OCI-LY7 (cell line): ENCODE measurements at places on chromosomes 13 and 19.

DNA sequence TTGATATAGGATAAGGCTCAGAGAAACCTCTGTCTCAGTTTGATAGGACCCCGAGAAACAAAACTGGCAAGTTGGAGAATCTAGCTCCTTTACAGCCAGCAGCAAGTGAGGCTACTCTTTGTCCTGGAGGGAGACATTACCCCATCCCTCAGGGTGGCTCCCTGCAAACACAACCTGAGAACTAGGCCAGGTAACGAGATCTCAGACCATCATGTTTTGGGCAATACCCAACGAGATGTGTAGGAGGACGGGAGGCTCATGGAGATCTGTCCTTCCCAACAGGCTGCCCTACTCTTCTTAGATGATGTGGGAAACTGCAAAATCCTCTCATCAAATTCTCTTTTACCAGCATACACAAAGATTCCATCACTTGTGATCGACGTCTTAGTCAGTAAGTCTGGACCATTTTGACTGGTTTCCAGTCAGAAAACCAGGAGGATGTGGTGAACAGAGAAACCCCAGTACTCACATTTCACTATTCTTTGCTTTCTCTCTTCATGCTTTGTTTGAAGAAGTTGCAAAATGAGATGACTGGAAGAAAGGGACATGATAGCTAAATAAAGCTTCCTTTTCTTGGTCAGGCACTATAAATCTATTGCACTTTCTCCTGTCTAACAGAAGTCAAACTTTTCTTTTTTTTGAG, 6.0 kb upstream of the CTU1 start:
- no peak for DNase-seq

- no peak for DNase-seq
These were observed 12.0 kb downstream of the RDH13 start for GRCh38 chr19:55050749-55051532.

DNA sequence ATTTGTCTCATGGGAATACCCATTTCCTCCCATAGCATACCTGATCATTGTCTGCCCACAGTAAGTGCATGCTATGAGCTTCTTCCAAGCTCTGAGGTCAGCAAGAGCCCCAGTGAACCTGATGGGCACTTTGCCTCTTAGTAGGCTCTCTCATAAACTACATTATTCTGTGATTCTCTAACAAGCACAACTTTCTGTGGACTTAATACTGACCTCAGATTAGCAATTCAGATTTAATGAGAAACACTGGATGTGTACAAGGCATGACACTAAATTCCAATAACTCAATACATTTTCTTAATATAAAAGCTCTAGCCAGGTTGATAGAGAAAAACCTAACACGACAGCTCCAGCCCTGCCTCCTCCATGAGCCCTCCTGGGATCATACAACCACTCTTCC, 23.3 kb upstream of the STARD13 start:
- DNase-seq = no peak

- DNase-seq = no peak
These were observed 67.8 kb upstream of the ARHGEF7 start for GRCh38 chr13:111047326-111047725.

DNA sequence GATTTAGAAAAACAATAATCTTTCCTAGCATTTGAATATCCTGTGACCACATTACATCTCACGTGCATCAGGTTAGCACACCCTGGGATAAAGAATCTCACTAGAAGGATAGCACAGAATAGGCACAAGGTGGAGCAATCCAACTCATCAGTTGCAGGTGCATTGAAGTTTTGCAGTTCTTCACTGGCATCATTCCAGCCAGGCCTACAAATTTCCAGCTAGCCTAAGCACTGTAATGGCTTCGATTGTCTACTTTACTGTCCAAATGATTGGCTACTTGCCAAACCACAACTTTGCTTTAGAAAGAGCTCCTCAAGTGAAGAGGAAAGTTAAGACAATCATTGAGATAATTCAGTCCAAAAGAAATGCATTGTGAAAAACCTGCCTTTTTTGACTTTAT, 89.5 kb downstream of the SPRY2 start:
- no peak for DNase-seq

DNA sequence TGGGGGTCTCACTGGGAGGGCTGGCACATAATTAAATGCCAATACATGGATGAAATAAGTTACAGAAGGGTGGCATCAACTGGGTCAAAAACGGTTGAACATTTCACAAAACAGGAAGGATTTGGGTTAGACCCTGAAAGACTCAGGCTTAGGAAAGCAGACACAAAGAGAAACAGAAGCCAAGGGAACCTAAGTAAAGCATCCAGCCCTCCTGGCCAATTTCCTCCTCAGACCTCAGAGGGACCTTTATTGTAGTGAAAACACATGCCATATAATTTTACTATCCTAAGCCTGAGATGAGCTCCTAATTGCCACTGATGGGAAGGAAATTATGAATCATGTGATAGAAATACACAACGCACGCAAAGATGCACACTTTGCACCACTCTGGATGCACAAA, 12.1 kb upstream of the CEACAM3 start:
- no peak for DNase-seq

DNA sequence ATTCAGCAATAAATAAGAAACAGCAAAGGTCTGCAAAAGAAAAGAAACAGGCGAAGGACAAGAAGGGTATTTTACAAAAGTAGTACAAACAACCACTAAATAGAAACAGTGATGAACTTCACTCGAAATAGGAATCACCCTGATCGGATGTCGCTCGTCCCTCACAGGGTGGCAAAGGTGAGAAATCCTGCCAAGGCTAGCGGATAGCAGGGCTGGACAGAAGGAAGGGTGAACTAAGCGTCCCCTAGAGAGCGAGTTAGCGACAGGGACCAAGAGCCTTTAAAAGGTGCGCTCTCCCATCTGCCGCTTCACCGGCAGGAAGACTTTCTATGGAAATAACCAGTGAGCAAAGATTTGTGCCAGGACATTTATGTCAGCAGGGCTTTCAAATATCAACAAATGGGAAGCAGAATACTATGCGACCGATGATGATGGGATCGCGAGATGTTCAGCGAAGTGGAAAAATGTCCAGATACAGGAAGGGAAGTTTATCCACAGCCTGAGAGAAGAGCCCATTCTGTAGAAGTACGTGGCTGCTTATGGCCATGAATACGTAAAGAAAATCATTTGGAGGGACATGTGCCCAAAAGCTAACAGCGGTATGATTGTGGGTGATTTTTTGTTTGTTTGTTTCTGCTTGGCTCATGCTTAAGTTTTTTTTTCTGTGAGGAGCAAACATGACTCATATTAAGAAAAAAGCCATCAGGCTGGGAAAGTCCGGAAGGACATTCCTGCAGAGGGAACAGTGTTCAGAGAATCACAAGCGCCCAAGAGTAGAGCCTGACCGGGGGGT, 18.9 kb downstream of the ELAVL1 start:
- no peak for DNase-seq

- no peak for DNase-seq
These were observed 22.1 kb downstream of the CLEC11A start for GRCh38 chr19:50745221-50745620.

DNA sequence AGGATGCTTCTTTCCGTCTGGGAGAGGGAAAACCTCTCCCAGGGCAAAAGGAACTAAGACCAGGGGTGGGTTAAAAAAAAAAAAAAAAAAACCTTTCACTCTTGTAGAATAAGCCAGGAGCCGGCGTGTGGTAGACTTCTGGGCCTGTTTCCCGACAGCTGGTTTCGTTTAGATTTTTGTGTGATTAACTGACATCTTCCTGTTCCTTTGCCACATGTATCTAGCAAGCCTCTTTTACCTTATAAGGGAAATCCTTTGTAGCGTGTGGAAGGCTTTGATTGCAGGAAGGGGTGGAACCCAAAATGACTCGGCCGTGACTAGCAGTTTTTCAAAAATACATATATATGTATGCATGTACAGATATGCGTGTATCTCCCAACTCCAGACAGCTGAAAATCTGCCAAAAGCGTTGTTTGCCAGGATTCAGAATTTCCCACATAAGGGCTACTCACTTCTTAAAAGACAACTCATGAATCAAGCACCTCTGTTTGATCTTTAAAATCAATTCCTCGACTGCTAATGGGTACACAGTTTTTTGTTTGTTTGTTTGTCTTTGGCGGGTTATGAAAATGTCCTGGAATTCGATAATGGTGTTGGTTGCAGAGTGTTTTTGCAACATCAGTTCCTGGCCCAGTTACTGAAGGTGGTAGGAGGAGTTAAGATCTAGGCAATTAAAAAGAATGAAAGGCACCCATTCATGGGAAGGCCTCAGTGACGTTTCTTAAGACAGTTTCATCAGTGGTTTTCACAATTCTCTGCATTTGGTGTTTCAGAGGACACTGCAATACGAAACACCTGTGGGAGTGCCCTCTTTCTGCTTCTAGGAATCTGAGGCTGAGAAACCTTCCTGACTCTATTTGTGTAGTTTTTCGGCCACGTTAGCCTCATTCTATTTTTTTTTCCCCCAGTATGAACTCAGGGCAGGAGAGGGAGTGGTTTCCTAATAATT, 2.7 kb downstream of the TPM4 start:
- DNase-seq = peak; percentile 92

DNA sequence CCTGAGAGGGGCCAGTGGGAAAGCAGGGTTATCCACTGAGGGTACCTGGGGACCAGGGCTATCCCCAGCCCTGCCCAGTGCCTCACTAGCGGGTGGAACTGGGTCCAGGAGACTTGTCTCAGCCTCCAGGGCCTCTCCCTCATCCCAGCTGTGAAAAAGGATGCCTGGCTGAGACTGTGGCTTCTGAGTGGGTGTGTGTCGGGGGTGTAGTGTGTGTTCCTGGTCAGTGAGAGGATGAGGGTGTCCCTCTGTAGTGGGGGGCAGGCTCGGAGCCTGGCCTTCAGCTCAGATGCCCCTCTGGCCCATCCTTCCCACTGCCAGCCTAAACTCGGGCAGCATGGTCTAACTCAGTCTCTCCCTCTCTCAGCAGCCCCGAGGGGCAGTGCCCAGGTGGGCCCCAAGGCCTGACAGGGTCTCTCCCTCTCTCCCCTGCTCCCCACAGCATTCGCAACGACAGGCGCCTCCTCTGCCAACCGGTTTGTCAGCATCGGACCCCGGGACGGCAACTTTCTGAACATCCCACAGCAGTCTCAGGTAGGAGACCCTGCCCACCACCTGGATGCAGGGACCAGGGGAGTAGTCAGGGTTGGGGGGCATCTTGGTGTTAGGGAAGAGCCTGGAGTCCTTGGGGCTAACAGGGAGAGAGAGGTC, 12.7 kb downstream of the LYL1 start:
- DNase-seq = no peak
